Stimulated activated CD8-positive, alpha-beta memory T cell treated with anti-CD3 and anti-CD28 coated beads, Interleukin-15, amount 100 ng/mL, for 1 hour (primary cell): ENCODE measurements at places on chromosomes 11 and 22.

- no peak for DNase-seq
Measured at GRCh38 chr11:133058501-133058900, 473.8 kb downstream of the OPCML start.

GRCh38 chr11:126739499-126740145, 260.9 kb downstream of the KIRREL3 start:
- DNase-seq, result no peak

DNA sequence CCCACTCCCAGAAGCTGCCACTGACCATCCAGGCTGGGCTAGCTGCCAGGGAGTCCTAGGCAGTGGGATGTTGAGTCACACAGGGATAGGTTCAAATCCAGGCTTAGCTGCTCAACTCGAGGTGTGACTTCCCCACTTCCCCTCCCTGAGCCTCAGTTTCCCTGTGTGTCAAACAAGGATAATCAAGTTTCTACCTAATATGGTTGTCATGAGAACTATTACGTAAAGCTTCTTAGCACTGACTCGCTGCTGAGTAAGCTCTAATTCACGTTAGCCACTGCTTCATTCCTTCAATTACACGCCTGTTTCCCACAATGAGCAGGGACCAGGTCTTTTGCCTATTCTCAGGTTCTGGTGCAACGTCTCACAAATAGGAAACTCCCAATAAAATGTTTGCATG, 67.7 kb downstream of the SEZ6L start:
- DNase-seq, result no peak

GRCh38 chr11:98296091-98296880, 724.5 kb upstream of the CNTN5 start:
- DNase-seq, result no peak

DNA sequence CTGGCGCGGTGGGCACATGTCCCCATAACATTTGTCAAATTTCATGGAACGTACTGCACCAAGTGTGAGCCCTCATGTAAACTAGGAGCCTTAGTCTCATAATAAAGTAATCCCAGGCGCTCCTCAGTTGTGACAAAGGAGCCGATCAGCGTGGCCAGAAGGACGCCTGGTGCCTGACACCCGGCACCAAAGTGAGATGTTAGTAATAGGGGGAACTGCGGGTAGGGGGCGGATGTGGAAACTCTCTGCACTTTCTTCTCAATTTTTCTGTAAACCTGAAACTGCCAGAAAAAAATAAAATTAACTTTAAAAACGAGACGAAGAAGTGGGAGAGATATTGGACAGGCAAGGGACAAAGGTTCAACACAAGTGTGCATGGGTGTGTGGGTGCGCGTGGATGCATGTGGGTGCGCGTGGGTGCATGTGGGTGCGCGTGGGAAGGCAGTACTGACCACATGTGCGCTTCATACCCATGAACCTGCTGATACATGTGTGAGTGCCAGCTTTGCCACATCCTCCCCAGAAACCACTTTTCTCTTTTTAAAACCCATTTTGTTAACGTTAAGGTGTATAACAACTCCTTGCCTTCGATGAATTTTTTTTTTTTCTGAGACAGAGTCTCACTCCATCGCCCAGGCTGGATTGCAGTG, 55.4 kb upstream of the LINC01488 start:
- no peak for DNase-seq

DNA sequence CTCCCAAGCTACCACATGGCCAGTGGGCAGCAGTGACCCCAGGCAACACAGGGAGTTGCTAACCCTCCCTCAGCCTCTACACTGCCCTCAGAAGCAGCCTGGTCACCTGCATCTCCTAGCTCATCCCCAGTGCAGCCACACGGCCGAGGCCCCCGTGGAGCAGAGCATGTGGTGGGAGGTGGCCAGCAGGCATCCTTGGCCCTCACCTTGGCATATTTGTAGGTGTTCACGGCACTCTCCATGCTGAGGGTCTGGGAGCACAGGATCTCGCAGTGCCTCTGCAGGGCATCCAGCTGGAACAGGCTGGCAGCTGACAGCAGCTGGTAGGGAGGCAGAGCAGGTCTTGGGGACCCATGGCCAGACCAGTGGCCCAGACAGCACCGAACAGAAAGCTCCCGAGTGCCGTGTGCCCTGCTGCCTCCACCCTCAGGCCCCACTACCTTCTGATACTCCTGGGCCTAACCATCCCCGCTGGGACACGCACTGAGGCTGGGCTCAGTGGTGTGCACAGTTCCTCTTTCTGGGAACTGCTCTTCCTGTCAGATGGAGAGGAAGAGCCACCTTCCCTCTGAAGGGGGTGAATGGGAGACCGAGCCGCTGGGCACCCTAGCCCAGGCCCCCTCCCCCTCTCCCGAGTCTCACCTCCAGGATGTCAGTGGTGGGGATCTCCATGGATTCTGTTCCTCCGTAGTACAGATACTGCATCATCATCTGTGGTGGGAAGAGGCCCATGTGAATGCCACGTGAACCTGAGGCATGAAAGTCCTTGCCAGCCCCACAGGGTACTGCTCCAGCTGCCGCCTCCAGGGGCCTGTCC, 48.8 kb downstream of the NAT10 start:
- no peak for DNase-seq

DNA sequence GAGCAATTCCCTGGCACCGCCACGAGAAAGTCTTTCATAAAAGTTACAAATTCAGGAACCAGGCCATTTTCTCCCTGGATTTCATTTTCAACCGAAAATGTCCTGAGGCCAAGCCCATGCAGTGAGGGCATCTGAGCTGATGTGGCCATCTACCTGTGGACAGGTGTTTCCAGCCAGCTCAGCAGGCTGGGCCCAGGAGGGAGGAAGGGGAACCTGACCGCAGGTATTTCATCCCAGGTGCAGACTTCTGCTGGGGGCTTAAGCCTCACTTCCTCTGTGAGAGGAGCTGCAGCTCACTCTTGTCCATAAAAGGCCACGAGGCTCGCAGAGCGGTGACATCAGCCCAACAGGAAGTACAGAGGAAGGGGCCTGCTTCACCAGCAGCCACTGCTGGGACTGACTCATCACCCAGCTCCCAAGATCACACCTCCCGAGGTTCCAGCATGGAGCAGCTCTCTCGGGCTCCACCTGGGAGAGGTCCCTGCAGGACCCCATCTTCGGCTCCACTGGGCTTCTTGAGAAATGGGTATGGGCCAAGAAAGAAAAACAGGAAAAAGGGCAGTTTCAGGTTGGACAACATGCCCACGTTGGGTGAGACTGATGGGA, 56.4 kb downstream of the MYH9 start:
- peak; percentile 54 for DNase-seq

DNA sequence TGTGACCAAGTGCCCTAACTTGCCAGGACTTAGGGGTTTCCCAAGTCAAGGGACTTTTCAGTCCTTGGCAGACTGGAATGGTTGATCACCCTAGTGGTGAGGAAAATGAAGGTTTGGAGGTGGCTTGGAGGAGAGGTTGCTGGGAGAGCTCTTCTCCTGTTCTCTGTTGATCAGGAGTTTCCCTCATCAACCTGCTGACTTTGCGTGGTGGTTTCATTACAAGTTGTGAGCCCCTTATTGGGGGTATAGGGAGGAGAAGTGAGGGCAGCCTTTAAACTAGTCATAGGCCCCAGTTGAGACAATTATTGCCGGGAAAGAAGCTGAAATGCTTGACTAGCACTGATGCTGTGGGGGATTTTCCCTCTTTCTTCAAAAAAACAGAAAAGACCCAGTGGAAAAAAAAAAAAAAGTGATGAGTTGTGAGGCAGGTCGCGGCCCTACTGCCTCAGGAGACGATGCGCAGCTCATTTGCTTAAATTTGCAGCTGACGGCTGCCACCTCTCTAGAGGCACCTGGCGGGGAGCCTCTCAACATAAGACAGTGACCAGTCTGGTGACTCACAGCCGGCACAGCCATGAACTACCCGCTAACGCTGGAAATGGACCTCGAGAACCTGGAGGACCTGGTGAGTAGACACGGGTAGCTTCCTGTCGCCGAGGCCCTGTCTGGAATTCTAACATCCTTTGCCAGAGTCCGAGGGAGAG, at the start of gene CXCR5:
Gene CXCR5 (plus strand): TSS at position 525 of the 704 bp plus-strand sequence. CDS start 50 bp downstream, at position 575.
- DNase-seq, result no peak

GRCh38 chr11:20037396-20038153, 122.7 kb downstream of the DBX1 start:
- no peak for DNase-seq

DNA sequence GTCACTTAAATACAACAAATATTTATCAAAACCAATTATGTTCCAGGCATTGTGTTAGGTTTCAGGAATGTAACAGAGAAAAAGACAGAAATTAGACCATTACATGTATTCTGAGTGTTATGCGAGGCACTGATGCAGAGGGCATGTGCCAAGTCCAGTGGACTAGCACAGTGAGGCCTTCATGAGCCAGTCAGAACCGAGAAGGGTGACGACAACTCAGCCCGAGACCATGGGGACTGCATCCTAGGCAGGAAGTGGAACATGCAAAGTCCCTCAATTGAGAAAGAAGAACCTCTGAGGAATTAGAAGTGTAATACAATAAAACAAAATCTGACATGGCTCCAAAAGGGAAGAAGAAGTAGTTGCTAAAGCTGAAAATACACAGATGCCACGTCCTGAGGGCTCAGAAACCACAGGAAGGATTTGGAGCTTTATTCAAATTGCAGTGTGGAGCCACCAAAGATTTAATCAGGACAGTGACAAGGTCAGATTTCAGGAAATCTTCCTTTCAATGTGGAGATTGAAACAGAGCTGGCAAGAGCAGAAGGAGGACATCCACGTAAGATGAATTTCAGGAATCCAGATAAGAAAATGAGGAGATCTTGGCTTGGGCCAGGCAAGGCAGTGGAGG, 529.6 kb downstream of the NTM start:
- DNase-seq, result no peak
